HS-5 (cell line): ENCODE measurements at places on chromosomes 13 and 19.

GRCh38 chr13:36612230-36612629, 61.6 kb upstream of the SERTM1 start:
- DNase-seq = no peak

GRCh38 chr19:34402074-34402600, 2.1 kb upstream of the PDCD2L start:
- DNase-seq = no peak

DNA sequence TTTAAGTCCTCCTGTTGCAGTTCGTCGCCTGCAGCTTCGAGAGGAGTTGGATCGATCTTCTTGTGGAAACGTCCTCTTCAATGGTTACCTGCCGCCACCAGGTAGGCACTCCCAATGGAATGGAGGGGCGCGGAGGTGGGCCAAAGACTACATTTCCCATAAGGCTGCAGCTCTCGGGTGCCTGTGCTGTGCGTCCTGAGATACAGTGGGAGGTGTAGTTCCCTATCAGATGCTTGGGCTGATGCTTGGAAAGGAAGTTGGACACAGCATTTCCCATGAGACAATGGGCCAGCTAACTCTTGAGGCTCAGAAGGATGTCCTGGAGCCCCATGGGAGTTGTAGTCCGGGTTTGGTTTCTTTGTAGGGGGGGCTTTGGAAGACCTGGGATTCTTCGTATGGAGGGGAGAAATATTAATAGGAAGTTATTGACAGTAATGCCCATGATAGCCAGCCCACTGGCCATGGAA, 1.8 kb downstream of the SHKBP1 start:
- DNase-seq = no peak

GRCh38 chr19:38004521-38005223, 97.7 kb downstream of the SIPA1L3 start:
- DNase-seq = peak; percentile 92

DNA sequence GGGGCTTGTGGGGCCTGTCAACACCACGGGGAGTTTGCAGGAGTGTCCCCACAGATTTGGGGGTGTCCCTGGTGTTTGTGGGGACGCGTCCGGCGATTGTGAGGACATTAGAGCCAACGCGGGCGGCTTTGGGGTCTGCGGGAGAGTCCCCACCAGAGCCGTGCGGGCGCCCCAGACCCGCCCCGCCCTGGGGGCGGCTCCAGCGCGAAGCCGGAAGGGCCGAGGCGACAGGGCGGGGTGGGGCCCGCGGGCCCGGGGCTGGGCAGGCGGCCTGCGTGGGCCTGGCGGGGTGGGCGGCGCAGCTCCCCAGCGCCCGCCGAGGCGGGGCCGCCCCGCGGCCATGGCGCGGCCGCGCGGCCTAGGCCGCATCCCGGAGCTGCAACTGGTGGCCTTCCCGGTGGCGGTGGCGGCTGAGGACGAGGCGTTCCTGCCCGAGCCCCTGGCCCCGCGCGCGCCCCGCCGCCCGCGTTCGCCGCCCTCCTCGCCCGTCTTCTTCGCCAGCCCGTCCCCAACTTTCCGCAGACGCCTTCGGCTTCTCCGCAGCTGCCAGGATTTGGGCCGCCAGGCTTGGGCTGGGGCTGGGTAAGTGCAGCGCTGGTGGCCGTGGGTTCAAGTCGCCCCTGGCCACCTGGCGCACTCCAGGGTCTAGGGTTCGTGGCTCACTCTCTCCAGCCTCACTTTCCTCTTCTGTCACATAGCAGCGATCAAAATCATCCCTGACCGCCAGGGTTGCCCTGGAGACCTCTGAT, 10.3 kb downstream of the PDE4A start:
- no peak for DNase-seq

DNA sequence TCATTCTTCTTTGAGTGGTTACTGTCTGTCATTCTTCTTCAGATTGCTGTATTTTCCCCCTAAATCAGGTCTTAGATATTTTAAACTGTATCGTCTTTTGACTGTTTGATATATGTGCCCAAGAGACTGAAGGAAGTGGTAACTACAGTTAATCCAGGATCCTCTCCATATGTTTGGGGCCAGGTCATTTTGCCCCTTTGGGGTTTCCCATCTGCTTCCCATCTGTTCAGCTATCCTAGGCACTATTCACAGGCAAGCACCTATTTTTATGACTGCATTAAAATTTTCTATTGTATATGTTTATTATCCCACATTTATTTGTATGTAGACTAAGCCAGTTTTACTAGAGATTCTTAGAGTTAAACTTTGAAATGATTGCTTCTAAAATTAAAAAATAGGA, 244.2 kb downstream of the PCCA start:
- DNase-seq = no peak

DNA sequence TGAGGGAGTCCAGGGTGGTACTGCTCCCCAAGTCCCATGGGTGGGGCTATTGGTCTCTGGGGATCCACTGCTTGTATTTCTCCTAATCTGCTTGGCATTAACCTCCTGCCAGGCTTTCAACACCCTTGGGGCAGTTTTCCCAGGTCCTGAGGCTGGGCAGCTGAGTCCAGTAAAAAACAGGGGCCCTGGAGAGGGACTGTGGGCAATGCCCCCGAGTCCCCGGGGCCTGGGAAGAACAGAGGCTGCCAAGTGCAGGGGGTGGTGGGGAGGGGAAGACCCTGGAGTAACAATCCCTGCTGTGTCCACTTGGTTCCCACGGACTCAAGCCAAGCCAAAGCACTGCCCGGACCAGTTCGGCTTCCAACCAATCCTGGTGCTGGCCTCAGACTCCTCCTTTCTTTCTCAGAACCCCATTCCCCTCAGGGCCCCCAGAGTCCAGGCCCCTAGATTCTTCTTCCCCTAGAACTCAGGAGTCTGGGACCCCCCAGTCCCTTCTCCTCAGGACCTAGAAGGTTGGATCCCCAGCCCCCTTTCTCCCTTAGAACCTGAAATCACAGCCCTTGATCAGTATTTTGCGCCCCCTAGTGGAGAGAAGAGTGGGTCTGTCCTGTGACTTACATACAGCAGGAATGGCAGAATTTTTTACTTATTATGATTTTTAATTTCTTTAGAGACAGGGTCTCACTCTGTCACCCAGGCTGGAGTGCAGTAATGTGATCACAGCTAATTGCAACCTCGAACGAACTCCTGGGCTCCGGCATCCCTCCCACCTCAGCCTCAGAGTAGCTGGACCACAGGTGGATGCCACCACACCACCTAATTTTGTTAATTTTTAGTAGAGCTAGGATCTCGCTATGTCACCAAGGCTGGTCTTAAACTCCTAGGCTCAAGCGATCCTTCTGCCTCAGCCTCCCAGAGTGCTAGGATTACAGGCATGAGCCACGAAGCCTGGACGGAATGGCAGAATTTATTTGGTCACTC, 3.7 kb upstream of the CLPTM1 start:
- peak; percentile 37 for DNase-seq

- DNase-seq = no peak
These were observed 9.5 kb downstream of the SHANK1 start for GRCh38 chr19:50710094-50710493.

GRCh38 chr13:44368062-44368591, 5.5 kb upstream of the SERP2 start:
- DNase-seq = no peak

GRCh38 chr13:39496506-39496905, 106.5 kb downstream of the LHFPL6 start:
- DNase-seq = no peak

- no peak for DNase-seq
These were observed 42.0 kb downstream of the MRPL57 start for GRCh38 chr13:21218351-21219035.

GRCh38 chr13:33284031-33284430, 1.5 kb downstream of the STARD13 start:
- DNase-seq = no peak

- DNase-seq = peak; percentile 5
These were observed 14.6 kb upstream of the C13orf42 start for GRCh38 chr13:51125495-51126226.

- peak; percentile 2 for DNase-seq
These were observed 33.9 kb downstream of the CCNE1 start for GRCh38 chr19:29845574-29846176.

DNA sequence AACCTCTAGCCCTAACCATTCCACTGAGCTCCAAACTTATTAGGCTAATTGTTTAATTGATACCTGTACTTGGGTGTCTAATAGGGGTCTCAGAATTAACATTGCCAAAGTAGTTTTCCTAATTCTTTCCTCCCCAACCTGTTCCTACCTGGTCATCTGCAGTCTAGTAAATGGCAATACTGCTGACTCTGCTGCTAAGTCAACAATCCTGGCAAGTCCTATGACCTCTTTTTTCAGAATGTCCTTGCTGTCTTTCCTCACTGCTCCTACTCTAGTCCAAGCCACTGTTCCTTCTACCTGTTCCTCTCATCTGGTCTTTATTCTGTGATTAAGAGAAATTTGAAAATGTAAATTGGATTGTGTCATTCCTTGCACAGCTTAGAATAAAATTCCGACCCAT, 143.9 kb downstream of the MTUS2 start:
- no peak for DNase-seq

- DNase-seq = no peak
These were observed 10.5 kb upstream of the PRR19 start for GRCh38 chr19:42291435-42291810.

DNA sequence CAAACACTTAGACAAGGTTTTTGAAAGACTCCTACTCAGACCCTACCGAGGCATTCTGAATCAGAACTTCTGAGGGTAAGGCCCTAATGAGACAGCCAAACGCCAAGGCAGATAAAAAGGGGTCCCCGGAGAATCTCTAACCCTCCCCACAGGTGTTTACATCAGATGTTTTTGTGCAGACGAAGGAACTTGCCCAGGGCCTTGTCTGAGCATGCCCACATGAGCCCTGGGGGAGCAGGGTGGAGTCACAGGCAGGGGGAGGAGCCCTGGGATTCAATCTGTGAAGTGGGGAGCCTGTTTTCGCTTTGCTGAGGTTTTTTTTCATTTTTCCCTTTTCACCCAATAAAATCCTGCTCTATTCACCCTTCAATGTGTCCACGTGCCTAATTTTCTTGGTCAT, 61.6 kb upstream of the MED4 start:
- DNase-seq = no peak

DNA sequence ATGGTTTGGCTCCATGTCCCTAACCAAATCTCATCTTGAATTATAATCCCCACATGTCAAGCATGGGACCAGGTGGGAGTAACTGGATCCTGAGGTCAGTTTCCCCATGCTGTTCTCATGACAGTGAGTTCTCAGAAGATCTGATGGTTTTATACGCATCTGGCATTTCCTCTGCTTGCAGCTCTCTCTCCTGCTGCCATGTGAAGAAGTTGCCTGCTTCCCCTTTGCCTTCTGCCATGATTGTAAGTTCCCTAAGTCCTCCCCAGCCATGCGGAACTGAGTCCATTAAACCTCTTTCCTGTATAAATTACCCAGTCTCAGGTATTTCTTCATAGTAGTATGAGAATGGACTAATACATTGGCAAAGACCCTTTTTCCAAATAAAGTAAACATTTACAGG, 96.8 kb downstream of the TSHZ3 start:
- DNase-seq = no peak

- peak; percentile 89 for DNase-seq
These were observed at the start of gene ZNF416 for GRCh38 chr19:57578487-57579205. TSS of gene ZNF416 (minus strand) at chr19:57578911. CDS start at chr19:57578704, 207 bp downstream.

GRCh38 chr13:36030670-36031331, 100.4 kb downstream of the DCLK1 start:
- no peak for DNase-seq

GRCh38 chr13:46492946-46493345, 60.0 kb upstream of the LRCH1 start:
- no peak for DNase-seq

GRCh38 chr13:80038371-80038770, 302.6 kb downstream of the SPRY2 start:
- DNase-seq = no peak

DNA sequence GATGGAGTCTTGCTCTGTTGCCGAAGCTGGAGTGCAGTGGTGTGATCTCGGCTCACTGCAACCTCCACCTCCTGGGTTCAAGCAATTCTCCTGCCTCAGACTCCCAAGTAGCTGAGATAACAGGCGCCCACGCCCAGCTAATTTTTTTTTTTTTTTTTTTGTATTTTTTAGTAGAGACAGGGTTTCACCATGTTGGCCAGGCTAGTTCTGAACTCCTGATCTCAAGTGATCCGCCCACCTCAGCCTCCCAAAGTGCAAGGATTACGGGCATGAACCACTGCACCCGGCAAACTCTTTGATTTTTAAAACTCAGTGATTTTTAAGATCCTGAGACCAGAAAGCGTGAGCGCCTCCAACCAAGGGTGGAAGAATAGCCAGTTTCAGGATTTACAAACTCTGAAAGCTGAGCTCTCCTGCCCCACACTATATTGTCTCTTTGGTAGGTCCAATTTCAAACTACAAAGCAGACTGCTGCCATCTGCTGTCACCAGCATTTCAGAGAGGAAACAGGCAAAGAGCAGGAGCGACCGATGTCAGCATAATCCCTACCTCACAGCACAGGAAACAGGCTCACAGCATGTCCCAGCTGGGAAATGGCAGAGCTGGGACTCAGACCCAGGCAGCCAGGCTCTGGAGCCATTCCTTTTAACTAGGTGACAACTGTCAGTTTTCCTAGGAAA, 9.2 kb downstream of the NOSIP start:
- DNase-seq = no peak

DNA sequence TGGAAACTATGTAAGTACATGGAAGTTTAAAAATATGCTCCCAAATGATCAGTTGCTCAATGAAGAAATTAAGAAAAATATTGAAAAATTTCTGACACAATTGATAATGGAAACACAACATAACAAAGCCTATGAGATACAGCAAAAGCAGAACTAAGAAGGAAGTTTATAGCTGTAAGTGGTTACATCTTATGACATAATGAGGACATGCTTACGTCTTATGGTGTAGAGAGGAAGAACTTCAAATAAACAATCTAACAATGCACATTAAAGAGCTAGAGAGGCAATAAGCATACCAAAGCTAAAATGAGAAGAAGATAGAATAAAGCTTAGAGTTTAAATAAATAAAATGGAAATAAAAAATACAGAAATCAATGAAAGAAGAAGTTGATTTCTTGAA, 50.0 kb upstream of the CEACAM21 start:
- DNase-seq = no peak

DNA sequence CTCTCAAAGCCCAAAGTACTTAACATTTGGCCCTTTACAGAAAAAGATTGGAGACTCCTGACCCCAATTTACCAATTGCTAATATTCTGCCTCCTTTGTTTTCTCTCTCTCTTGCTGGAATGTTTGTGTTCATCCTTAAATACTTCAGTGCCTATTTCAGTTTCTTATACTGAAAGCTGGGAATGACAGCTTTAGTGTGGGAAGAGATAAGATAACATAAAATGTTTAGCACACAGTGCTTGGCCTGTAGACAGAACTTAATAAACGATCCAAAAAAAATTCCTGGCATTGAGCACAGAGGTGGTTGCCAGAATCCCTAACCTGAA, 3.0 kb upstream of the PLEKHF1 start:
- DNase-seq = no peak

GRCh38 chr19:19500975-19501644, 14.2 kb downstream of the TSSK6 start:
- DNase-seq = no peak
